Right renal cortex interstitium (tissue), 3 donors: ENCODE measurements at places on chromosomes 7 and 10. TPM values are rescaled to one million over a fixed set of nuclear protein-coding genes. Genes with fewer than 3 reads are reported as not detected.

DNA sequence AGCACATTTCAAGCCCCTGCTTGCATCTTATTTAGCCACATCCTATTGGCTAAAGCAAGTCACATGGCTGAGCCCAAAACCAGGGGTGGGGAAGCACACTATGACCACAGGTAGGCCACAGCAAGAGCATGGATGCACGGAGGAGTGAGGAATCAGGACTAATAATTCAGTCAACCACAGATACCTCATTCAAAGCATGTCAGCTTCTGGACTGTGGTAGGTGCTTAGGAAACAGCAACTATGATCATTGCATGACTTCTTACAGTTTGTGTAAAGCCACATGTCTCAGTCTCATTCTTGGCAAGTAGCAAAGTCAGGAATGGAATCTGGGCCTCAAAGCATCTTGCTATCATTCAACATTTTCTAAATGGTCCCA, 79.0 kb upstream of the EMX2 start:
- no peak for DNase-seq

GRCh38 chr7:51316262-51316665, 345 bp downstream of the COBL start:
- DNase-seq, result no peak

DNA sequence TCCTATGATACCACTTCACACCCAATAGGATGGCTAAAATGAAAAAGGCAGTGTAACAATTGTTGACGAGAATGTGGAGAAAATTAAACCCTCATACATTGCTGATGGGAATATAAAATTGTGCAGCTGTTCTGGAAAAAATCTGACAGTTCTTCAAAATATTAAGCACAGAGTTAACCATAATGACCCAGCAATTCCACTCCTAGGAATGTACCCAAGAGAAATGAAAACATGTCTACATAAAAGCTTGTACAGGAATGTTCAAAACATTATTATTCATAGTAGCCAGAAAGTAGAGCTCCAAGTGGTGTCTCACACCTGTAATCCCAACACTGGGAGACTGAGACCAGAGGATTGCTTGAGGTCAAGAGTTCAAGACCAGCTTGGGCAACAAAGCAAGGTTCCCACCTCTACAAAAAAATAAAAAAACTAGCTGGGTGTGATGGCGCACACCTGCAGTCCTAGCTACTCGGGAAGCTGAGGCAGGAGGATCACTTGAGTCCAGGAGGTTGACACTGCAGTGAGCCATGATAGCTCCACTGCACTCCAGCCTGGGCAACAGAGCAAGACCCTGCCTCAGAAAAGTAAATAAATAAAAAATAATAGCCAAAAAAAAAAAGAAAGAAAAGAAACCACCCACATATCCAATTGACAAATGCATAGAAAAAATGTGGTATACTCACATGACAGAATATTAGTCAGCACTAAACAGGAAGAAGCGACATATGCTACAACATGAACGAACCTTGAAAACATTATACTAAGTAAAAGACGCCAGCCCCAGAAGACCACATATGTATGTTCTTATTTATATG, 5.0 kb downstream of the RHEB start:
- no peak for DNase-seq

AKR1D1 gene
- polyA plus RNA-seq, result 0.13 TPM

TAS2R4 gene
- polyA plus RNA-seq, result 1.2 TPM

AOAH gene
- polyA plus RNA-seq, result 2.9 TPM
